ENCODE measurements at places on chromosomes 1 and 21.

- no peak for DNase-seq
These were observed 470.3 kb downstream of the OMA1 start for GRCh38 chr1:58076258-58076657.

- DNase-seq, result no peak
These were observed 1.4 kb upstream of the ABCA4 start for GRCh38 chr1:94122201-94122970.

DNA sequence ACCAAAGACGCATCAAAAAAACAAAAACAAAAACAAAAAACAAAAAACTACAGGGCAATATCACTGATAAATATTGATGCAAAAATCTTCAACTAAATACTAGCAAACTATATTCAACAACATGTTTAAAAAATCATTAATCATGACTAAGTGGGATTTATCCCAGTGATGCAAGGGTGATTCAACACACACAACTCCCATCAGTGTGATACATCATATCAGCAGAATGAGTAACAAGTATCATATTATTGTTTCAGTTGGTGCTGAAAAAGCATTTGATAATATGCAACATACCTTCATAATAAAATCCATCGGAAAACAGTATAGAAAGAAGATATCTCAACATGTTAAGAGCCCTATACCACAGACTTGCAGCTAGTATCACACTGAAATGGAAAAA is 953.0 kb downstream of the AMY1C start:
- DNase-seq, result no peak

DNA sequence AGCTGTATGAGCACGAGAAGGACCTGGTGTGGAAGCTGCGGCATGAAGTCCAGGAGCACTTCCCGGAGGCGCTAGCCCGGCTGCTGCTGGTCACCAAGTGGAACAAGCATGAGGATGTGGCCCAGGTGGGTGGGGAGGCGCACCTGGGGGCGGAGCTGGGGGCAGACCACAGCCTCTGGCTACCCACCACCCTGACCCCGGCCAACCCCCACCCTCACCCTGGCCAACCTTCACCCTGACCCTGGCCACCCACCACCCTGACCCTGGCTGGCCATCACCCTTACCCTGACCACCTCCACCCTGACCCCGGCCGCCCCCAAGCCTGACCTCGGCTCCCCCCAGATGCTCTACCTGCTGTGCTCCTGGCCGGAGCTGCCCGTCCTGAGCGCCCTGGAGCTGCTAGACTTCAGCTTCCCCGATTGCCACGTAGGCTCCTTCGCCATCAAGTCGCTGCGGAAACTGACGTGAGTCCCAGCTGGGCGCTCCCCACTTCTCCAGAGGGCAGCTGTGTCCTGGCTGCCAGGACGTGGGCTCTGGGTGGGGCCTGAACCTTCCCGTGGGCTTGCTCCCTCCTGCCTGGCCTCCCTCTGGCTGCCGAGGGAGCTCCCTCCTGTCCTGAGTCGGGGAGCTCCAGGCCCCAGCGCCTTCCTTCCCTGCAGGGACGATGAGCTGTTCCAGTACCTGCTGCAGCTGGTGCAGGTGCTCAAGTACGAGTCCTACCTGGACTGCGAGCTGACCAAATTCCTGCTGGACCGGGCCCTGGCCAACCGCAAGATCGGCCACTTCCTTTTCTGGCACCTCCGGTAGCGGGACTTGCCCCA is 69.5 kb downstream of the PIK3CD start:
- no peak for DNase-seq

- peak; percentile 98 for DNase-seq
These were observed at the start of gene APP for GRCh38 chr21:26170471-26171257. Gene APP (minus strand): TSS chr21:26170770. CDS start chr21:26170620, 150 bp downstream.

DNA sequence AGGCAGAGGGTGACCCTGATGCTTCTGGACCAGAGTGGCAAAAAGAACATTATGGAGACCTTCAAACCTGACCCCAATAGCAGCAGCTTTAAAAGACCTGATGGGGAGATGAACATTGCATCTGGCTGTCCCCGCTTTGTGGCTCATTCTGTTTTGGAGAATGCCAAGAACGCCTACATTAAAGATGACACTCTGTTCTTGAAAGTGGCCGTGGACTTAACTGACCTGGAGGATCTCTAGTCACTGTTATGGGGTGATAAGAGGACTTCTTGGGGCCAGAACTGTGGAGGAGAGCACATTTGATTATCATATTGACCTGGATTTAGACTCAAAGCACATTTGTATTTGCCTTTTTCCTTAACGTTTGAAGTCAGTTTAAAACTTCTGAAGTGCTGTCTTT is 45.8 kb downstream of the TRAF5 start:
- DNase-seq, result no peak
